Muscle of leg (tissue), 16 donors: ENCODE measurements at places on chromosomes 13 and 19.

DNA sequence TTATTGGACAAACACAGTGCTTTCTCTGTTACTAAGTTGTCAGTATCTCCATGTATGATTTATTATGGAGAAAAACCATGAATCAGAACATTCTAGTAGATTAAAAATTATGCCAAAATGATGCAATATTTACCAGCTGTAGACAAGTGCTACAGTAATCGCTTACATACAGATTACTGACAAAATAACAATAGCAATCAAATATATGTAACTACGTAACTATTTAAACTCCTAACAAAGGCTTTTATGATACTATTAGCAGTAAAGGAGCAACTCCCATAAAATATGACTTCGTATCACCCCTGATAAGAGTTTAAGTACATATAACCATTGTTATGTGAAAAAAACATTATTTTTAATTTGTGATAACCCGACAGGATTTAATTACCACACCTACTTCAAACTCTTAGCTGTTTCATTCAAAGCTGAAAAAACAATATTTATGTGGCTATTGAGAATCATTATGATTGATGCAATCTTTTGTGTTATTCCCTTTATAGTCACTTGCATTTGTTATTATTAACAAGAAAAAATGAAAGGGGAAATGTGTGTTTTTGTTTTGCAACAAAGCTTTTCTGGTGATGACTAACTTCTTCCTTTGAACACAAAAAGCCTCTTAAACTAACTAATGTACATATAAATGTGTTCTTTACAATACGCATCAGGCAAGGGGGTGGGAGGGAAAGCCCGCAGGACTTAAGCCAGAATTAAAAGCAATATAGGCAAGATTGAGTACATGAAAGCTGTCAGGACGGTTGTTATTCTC, 147.4 kb downstream of the ABCC4 start:
- H3K27ac ChIP-seq = no peak overlapping the region
- H3K4me1 ChIP-seq = no peaks in the 10 kb centered on the region
- H3K4me3 ChIP-seq = no peak overlapping the region

DNA sequence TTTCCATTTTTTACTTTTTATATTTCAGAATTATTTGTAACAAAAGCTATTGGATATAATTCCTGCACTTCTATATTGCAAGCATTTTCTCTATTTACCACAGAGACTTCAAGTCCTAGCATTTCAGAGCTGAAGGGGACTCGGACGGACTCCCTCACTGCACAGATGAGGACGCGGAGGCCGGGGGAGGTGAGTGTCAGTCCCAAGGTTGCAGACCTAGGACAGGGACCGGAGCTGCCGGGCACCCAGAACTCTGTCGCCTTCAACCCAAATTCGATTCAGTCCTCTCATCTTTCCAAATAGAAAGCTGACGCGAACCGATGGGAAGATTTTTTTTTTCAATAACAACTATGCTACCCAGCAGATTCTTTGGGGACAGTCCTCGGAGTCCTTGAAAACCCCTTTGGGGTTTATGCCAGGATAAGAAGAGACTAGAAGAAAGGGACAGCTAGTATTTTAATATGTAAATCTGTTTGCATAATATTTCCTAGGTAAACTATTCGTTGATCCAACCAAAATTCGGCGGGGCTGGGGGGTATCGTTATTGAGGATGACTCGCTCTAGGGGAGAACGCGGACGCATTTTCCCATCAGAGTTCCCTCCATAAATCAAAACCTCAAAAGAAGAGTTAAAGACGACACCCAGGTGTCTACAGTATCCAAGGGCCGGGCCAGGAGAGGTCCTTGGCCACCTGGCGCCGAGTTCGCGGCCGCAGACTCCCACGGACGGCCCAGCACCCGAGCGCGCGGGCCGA, 803 bp downstream of the FLT3 start:
- H3K36me3 ChIP-seq = no peaks in the 10 kb centered on the region

DNA sequence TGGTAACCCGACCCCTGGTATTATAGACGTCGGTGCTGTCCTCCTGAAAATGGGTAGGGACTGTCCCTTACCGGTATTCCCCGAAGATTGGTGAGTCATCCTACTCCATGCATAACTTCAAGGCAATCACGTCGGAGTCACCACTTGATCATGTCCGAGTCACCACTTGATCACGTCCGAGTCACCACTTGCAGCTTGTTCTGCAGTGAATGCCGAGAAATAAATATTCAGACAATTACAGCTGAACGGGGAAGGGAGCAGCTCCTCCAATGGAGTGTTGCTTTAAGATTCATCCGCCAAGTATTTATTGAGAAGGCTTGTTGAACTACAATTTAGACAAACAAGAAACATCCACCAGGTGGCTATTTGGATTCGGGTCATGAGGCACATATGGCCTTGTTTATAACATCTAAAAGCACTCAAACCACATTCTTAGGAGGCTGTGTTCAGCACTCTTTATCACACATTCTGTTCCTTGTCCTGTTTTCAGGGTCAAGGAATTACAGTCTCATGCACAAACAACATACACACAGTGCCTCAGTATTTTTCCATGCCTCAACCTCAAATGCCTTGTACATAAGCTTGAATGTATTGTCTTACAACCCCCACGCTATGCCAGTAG, 43.1 kb downstream of the ZNF726 start:
- no peaks in the 10 kb centered on the region for H3K4me1 ChIP-seq
- no peak overlapping the region for H3K27ac ChIP-seq
- H3K36me3 ChIP-seq = no peaks in the 10 kb centered on the region
- H3K27me3 ChIP-seq = no peaks in the 10 kb centered on the region

GRCh38 chr13:38147050-38147449, 202.6 kb upstream of the UFM1 start:
- no peak overlapping the region for H3K4me3 ChIP-seq
- no peaks in the 10 kb centered on the region for H3K4me1 ChIP-seq
- peak; percentile 17 for DNase-seq
- no peaks in the 10 kb centered on the region for H3K27me3 ChIP-seq
- no peak overlapping the region for H3K27ac ChIP-seq

DNA sequence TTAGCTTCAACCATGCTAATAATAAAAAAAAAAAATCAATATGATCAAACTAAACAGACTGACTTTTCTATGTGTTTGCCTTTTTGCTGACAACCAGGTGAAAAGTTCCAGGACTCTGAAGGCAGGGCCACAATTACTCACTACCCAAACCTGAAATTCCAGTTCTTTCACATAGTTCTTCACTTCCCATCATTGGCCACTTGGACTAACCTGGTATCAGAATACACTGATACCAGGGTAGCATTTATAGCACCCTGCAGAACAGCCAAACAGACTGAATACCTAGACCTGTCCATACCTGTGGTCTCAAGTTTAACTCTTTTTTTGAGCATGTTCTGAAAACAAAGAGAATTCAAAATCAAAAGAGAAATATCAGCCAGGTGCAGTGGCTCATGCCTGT, 25.1 kb downstream of the ELF1 start:
- H3K4me1 ChIP-seq = peaks cover 8% of the 10 kb centered on the region
- no peaks in the 10 kb centered on the region for H3K36me3 ChIP-seq
- H3K4me3 ChIP-seq = no peak overlapping the region
- H3K27ac ChIP-seq = no peak overlapping the region

- no peaks in the 10 kb centered on the region for H3K36me3 ChIP-seq
- no peak for DNase-seq
- no peak overlapping the region for H3K4me3 ChIP-seq
- no peak overlapping the region for H3K27ac ChIP-seq
Observed at GRCh38 chr19:45670670-45671453, 2.8 kb downstream of the GIPR start.

DNA sequence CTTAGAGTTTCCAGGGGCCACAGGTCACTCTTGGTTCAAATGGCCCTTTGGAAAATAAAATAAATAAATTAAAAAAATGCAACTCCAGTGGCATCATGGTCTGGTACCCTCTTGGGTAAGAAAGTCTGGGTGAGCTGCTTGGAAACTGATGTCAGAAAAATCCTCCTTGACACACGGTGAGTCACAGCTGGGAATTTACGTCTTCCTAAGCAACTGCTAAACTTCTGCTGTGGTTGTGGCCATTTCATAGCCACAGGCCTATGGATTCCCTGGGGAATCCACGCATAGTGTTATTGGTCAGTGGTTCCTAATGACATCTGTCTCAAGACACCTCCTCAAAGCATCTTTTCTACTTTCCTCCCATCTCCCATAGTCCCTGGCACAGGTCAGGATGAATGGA, 220.8 kb downstream of the COG6 start:
- no peaks in the 10 kb centered on the region for H3K36me3 ChIP-seq
- H3K27ac ChIP-seq = no peak overlapping the region
- peaks cover 8% of the 10 kb centered on the region for H3K4me1 ChIP-seq
- no peaks in the 10 kb centered on the region for H3K27me3 ChIP-seq
